ENCODE measurements at places on chromosomes 13 and 19.

DNA sequence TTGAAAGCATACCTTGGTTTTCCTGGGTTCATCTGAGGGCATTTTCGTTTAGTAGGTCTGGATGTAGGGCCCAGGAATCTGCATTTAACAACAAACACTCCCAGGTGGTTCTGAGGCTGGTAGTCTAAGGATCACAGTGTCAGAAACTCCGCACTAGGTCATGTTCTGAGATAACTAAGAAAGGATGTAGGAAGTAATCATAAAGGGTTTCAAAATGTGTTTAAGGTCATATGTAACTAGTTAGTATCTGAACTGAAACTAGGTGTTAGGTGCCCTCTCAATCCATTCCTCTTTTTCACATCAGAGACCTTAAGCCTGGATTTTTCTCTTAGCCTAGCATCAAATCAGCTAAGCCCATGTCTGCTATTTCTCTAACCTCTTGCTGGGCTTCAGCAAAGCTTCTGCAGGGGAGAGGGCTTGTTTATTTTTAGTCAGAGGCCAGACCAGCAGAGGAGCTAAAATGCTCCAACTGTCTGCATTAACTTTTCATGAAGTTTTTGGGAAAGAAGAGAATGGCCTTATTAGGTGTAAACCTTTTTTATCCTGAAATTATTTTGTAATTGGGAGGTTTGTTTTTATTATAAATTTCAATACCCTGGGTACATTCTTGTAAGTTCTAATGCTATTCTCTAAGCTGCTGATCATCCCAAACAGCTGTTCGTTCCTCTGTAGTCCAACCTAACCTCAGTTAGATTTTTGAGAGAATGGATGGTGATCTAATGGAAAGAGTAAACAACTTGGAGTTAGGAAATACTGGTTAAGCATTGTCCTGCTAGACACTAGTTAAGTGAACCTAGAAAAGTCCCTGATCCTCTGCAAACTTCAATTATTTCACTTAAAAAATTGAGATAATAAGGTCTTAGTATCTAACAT is 262.8 kb upstream of the RFC3 start:
- no peak for DNase-seq

DNA sequence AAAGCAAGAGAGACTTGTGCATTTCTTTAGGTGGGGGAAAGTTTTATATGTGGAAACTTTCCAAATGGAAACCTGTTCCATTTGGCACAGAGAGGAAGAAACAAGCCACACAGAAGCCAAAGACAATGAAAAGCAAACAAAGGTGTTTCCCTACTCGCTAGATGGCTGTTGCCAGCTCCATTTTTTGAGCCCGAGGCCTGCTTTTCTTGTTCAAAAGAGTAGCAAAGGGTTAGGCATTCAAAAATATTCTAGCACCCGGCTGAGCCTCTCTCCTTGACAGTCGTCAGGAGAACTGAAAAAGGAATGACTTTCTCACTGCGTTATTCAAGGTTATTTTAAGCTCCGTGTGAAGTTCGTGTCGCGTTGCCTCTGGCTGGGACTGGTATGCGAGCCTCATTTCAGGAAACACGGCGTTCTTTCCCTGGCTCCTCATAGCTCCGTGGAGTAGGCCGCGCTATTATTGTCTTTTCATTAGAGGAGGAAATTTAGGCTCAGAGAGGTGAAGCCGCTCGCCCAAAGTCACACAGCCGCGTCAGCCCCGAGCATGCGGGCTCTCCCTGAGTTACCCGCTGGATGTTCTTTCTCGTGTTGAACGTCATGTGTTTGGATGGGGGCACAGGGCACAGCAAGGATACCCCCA is 7.6 kb downstream of the TRPM4 start:
- DNase-seq = no peak

- DNase-seq = no peak
Observed at GRCh38 chr13:99471221-99472121, 29.8 kb upstream of the TM9SF2 start.

DNA sequence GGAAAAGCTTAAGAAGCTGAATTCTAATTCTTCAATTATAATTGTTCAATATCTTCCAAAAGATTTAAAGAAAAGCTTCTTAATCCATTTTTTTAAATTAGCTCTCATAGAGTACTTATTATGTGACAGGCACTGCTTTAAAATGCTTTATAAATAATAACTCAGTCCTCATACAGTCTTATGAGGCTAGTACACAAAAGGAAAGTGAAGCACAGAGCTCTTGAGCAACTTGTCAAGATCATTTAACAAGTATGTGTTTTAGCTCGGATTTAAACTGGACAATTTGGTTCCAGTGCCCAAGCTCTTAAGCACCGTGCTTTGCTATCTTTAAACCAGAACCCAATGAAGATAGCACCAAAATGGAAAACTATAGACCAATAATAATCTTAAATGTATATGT is 106.1 kb downstream of the DHRS12 start:
- no peak for DNase-seq

DNA sequence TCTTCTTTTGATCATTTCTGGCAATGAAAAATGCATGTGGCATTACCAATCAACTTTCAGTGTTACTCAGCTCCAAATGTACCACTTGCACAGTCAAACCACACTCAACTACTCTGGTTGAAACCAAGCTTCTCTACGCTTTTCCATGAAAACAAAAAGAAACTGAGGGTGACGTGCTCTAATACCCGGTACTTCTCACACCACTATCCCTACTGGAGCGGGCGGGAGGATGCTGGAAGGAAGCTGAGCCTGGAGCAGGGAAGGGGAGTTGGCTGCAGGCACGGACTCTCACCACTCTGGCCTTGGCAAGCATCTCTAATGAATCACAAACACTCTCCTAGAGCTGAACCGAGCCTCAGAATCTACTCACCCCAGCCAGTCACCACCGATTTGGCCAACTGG is 48.2 kb downstream of the STK24 start:
- DNase-seq = no peak

- no peak for DNase-seq
Observed at GRCh38 chr13:26132756-26133155, 80.9 kb upstream of the SHISA2 start.

DNA sequence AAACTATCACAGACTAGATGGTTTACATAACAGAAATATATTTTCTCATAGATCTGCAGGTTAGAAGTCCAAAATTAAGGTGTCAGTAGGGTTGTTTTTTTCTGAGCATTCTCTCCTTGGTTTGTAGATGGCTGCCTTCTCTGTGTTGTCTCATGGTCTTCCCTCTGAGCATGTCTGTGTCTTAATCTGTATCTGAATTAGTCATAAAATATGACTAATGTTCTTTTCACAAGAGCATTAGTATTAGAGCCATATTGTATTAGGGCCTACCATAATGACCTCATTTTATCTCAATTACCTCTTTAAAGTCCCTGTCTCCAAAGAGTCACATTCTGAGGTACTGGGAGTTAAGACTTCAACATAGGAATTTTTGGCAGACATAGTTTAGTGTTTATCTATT is 77.2 kb upstream of the OBI1 start:
- no peak for DNase-seq

DNA sequence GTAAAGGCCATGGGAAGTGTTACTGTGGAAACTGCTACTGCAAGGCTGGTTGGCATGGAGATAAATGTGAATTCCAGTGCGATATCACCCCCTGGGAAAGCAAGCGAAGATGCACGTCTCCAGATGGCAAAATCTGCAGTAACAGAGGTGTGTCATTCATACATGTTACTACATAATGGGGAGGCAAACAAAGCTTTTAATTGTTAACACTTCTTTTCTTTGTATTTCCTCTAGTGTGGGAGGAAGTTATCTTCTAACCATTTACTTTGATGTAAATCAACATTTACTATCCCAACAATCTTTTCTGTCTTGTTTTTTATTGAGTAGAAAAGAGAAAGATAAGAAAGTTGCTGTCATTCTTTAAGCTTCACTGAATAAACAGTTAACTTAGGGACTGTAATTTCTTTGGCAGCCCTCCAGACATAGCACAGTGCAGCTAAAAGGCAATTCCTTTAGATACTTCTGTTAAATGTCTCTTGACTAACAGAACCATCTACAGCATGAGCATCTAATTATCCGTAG is 126.9 kb downstream of the ITGBL1 start:
- no peak for DNase-seq

GRCh38 chr13:102838982-102839381 is 6.8 kb upstream of the ERCC5 start:
- DNase-seq = no peak

DNA sequence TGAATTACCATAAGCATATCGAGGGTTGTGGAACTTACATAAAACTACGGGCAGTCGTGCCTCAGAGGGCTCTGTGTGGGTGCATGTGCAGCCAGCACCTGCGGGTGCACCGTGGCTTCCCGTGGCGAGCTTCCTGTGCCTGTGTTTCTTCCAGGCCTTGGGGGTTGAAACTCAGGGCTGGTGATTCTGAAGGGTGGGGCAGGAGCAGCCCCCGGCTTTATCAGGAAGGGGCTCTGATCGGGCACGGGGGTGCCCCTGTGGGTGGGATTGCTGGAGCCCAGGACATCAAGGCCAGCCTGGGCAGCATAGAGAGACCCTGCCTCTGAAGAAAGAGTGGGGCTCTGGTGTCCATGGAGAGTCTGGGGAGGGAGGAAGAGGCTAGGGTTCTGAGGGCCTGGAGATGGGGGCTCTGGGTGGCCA is 11.1 kb downstream of the ATP4B start:
- DNase-seq = peak; percentile 71

GRCh38 chr19:3506384-3507340 is 551 bp downstream of the FZR1 start:
- peak; percentile 83 for DNase-seq

DNA sequence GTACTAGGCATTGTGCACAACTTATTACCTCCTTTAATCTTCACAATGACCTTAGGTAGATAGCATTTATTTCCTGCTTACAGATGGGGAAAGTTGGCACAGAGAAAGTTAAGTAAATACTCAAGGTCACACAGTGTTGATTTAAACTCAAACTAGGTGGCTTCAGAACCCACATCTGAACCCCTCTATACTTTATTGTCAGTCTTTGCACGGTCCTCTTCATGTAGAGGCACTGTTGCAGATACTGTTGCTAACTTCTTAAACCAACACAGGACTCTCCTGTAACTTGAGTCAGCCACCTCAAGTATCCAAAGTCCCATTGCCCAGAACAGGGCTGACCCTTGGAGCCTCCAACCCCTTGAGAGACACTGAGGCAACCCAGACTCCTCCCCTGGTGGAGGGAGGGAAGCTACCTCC is 48.8 kb downstream of the FRY start:
- DNase-seq = no peak

GRCh38 chr13:84649853-84650252 is 767.6 kb upstream of the SLITRK1 start:
- no peak for DNase-seq

DNA sequence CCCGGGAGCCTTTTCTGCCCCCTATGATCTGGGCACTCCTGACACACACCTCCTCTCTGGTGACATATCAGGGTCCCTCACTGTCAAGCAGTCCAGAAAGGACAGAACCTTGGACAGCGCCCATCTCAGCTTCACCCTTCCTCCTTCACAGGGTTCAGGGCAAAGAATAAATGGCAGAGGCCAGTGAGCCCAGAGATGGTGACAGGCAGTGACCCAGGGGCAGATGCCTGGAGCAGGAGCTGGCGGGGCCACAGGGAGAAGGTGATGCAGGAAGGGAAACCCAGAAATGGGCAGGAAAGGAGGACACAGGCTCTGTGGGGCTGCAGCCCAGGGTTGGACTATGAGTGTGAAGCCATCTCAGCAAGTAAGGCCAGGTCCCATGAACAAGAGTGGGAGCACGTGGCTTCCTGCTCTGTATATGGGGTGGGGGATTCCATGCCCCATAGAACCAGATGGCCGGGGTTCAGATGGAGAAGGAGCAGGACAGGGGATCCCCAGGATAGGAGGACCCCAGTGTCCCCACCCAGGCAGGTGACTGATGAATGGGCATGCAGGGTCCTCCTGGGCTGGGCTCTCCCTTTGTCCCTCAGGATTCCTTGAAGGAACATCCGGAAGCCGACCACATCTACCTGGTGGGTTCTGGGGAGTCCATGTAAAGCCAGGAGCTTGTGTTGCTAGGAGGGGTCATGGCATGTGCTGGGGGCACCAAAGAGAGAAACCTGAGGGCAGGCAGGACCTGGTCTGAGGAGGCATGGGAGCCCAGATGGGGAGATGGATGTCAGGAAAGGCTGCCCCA is 8.5 kb upstream of the CEACAM7 start:
- peak; percentile 26 for DNase-seq
